HFF-Myc (cell line): ENCODE measurements at places on chromosomes 12 and 14.

- DNase-seq = no peak
Observed at GRCh38 chr12:65651060-65651459, 173.2 kb upstream of the HMGA2 start.

GRCh38 chr12:110849748-110850403, 3.1 kb downstream of the CCDC63 start:
- no peak for DNase-seq

GRCh38 chr14:51147183-51147582, 52.3 kb upstream of the TRIM9 start:
- no peak for DNase-seq

DNA sequence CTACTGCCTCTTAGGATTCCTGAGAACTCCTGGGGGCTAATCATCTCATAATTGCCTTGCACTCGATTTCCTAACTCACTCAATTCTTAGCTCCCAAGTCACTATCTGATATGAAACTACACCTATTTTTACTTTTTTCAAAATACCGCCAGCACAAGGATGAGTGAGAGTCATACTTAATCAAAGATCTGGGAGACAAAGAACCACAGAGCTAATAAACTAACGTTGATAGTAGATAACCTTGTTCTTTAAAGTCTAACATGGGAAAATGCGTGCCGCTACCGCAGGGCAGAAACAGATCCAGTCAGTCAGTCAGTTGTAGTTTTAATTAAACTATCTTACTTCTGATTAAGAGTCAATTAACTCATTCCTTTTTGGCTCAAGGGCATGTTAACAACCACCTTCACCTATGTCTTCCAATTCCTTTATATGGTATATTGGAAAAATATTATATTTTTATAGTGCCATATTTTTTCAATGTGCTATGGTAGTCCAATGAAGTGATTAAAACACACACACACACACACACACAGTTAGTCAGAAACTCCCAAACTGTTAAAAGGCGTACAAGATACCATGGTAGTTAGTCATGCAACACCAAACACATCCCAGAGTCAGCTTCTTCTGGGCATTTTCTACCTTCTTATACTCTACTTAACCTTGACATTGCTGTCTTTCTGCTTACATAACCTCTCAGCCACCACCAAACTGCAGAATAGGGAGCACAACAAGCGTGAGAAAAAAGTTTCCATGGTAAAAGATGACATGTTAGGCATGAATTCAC, 114.0 kb downstream of the KLHL28 start:
- DNase-seq = no peak

DNA sequence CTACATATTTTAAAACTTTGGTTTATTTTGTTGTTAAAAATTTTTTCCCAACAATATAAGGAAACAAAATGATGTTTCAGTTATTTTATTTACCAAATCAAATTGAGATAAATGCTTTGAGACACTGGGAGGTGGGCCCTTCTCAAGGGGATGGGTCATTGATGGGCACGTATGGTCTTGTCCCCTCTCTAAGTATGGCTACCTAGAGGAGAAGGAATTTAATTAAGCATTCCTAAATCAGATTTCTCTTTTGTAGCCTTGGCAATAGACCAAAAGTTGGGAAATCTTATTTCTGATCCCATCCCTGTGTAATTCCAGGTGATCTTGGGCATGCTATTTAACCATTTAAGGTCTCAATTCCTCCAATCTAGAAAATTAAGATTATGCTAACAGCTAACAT, 79.0 kb downstream of the SCN8A start:
- no peak for DNase-seq

DNA sequence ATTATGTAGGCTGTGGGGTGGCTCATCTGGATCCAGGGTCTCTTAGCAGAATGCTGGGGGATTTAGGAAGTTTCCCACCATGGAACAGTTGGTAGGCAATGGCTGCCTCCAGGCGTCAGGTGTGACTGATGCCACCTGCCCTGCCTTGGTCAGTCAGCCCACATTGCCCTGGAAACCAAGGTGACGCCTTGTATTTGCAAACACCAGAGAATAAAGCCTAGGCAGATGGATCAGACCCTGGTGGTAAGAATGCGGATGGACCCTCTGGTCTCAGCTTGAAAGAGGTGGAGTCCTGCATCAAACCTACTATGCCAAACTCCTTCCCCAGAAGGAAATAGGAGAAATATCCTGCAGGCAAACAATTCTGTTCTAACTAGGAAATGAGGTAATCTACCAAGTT, 38.2 kb downstream of the NCKAP5L start:
- no peak for DNase-seq

- DNase-seq = no peak
Observed at GRCh38 chr12:59559696-59560095, 36.1 kb upstream of the SLC16A7 start.

- no peak for DNase-seq
Observed at GRCh38 chr14:23071921-23072539, 14.7 kb upstream of the CDH24 start.

DNA sequence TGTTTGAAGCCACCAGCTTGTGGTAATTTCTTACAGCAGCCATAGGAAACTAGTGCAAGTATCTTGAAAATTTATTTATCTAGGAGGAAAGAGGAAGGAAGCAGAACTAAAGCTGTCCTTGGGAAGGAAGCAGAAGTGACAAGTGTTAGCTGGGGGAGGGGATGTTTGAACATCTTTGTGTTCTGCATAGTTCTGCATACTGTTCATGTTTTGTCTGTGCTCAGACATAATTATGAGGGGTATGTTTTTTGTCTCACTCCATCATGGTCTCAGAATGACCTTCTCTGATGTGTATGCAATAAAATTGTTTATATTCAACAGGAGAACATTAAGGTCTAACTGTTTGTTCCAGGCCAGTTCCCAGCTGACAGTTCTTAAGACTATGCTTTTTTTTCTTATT, 606.5 kb downstream of the GALC start:
- DNase-seq = no peak

DNA sequence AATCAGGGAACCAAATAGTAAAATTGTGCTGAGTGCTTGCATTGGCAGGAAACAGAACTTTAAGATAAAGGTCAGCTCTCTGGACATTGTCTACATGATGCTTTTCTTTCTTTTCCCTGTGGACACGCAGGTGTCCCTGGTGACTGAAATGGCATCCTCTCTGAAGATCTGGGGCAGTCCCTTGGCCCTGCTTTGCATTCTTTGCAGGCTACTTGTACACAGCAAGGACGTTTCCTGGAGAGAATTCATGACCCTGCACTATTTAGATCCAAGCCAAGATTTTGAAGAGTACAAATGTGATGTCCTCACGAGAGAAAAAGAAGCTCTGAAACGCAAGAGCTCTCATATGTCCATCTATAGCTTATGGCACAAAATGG, 11.3 kb upstream of the EDDM3A start:
- no peak for DNase-seq

GRCh38 chr14:68660495-68660894, 132.4 kb downstream of the ZFP36L1 start:
- no peak for DNase-seq

DNA sequence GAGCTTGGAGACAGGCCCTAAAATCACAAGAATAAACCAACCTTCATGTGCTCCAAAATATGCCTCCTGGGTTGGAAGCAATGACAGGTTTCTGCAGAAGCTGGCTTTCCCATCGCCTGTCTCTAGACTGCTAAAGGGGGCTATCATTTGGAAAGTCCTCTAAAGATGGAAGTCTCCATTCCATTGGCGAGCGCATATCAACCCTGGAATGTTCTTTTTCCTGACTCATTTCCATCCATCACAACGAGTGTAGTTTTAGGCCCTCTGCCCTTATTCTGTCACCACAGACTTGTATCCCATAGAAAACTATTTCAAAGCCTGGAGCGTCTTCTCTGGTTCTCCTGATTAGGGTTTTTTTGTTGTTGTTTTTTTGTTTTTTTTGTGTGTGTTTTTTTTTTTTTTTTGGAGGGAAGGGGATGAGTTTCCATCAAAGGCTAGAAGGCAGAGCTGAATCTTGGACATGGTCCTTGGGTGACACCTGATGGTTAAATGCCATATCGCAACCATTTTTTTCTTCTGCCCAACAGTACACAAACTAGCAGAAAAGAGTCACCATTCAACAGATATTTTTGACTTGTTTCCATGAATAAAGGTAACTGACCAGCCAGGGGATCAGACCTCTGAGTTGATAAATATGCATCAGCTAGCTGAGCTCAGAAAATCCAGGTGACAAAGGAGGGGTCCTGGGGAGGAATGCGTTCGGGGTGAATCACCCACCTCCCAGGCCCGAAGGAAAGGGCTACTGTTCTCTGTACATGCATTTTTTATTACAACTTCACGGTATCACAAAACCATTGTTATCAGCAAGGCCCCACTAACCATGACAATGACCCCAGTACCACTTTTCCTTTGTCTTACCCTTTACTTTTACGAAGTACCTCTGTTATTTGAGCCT, 40.5 kb downstream of the KCNA5 start:
- DNase-seq = peak; percentile 40

GRCh38 chr14:51073731-51074130, 21.2 kb downstream of the TRIM9 start:
- no peak for DNase-seq

DNA sequence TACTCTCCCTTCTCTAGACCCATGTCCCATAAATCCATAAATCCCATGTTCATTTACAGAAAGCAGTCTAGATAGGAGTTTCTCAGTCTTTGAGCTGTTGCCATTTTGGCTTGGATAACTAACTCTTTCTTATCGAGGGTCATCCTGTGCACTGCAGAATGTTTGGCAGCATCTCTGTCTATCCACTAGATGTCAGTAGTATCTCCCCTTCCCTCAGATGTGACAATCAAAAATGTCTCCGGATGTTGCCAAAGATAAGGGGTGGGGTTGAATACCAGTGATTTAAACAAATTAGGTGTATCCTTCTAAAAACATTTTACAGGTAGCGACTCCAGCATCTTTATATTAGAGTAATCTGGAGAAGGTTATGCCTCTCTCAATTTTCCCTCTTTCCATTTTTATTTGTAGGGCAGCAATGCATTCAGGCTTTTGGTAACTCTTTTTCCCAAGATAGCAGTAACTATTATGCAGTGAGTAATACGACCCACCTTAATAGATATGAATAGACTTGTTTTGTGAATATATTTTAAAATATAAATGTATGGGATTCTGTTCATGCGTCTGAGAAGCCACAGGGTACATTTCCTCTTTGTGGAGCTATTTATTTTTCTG, 100.7 kb downstream of the LRRK2 start:
- no peak for DNase-seq

GRCh38 chr12:111812881-111813741, 28.9 kb upstream of the MAPKAPK5 start:
- DNase-seq = peak; percentile 67

GRCh38 chr12:116381240-116381743, 103.8 kb upstream of the MED13L start:
- no peak for DNase-seq

DNA sequence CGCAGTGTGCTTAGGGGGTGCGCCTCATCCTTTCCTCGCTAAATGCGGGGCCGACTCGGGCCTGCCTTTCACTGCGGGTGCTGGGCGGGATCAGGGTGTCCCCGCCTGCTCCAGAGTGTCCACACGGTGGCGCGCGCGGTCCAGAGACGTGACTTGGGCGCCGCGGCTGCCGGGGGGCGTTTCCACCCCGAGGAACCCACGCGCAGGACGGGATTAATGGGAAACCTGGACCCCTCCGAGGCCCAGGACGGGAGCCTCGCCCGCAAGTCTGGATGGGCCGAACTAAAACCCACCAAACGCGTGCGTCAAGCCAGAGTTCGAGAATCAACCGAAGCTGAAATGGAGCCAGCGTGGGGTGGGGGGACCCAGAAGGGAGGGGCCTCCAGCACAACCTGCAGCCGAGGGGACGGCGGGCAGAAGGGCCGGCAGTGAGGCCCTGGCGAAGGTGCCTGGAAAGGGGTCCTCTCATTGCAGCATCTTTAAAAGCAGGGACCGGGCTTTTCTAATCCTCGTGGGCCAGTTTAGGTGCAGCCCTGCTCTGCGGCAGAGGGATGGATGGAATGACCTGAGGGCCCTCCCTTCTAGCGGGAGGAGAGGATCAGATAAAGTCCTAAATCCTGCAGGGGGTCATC, 93.3 kb downstream of the NINJ2 start:
- no peak for DNase-seq

DNA sequence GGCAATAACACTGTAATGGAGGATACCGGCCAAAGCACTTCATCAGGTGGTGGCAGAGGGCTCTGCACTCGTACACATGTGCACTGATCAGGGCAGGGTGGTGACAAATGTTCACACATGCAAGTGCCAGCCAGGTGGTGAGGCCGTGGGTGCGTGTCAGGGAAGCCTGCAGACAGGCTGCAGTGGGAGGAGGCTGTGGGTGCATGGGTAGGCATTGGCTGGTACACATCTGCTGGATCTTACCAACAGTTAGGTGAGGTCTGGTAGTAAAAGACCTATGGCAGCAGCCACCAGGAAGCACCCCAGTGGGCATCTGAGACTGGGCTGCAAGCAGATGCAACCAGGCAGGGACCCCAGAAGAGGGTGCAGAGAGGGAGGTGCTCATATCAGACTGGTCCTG, 65.3 kb downstream of the PDE6H start:
- no peak for DNase-seq

- no peak for DNase-seq
Observed at GRCh38 chr12:82357340-82357739, 847 bp downstream of the CCDC59 start.

DNA sequence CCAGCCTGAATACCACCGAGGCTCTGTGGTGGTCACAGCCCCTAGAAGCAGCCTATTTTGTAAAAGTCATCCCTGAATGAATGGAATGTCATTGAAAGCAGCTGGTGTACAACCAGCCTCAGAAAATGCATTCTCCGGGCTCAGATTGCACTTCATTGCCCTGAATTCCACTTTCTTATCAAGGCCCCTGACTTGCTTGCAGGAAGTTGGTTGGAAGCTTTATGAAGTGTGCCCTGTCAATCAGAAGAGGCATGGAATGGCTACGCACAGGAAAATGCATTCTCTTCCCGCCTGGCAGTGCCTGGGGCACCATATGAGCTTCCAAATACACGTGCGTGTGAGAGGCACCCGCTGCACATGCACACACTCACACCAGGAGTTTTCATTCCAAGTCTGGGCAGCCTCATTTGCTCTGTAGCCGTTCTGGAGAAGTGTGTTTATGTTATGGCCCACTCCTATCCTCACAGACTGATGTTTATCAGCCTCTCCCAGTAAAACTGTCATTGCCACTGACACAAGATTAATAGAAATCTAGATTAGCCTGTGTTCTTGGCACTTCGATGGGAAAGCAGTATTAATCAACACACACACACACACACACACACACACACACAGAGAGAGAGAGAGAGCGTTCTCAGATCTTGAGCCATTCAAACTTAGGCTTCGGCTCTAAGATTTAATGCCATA, 63.9 kb downstream of the NUAK1 start:
- DNase-seq = no peak

GRCh38 chr12:131828671-131829355, 620 bp downstream of the MMP17 start:
- no peak for DNase-seq

- DNase-seq = no peak
Observed at GRCh38 chr12:122874081-122874480, 21.8 kb downstream of the VPS37B start.
